Bronchial epithelial cell (primary cell): ENCODE measurements at places on chromosomes 1 and 21.

- peak; percentile 49 for DNase-seq
These were observed 1.2 kb upstream of the ARHGEF16 start for GRCh38 chr1:3453203-3453761.

DNA sequence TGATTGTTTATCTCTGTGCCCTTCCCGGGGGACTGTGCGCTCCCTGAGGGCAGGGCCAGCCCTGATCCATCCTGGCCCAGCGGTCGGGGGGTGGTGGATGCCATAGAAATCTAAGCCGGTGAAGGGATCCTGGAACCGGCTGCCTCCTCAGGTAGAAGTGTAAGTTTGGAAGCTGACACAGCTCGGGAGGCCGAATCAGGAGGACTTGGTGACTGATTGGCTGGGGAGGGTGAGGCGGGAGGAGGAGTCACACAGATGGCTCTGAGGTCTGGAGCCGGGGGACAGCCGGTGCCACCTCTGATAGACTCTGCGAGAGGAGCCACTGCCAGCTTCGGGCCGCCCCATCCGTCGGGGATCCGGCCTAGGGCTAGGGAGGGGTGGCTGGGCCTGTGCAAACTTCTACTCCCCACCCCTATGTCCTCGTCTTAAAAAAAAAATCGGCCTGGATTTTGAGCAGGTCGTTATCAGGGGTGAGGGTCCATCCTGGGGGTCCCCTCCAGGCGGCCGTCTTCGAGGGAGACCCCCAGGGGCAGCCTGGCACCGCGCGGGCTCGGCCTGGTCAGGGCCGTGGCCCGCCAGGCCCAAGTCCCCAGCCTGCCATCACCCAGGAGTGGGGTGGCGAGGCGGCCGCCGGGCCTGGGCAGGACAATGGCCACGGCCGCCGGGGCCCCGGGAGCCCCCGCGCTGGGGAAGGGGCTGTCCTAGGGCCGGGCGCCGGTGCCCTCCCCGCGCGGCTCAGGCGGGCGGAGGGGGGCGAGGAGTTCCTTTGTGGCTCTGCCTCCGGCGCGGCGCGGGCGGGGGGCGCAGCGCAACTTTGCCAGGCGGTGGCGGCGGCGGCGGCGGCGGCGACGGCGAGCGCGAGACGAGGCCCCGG lies 708 bp upstream of the ZNF362 start:
- DNase-seq, result peak; percentile 62

DNA sequence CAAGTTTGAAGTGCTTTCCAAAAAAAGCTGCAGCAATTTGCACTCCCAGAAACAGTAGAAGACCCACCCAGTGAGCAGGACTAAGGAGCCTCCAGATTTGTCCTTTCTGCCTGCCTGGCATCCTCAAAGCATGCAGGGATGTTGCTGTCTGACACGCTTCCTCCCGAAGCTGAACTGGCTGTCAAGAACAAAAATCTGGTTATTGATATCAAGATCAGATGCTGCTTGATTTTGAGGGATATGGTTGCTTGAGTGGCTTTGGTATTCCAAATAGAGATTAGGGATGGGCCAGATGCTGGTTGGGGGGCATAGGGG lies 143.3 kb downstream of the MRPS6 start:
- DNase-seq, result no peak

DNA sequence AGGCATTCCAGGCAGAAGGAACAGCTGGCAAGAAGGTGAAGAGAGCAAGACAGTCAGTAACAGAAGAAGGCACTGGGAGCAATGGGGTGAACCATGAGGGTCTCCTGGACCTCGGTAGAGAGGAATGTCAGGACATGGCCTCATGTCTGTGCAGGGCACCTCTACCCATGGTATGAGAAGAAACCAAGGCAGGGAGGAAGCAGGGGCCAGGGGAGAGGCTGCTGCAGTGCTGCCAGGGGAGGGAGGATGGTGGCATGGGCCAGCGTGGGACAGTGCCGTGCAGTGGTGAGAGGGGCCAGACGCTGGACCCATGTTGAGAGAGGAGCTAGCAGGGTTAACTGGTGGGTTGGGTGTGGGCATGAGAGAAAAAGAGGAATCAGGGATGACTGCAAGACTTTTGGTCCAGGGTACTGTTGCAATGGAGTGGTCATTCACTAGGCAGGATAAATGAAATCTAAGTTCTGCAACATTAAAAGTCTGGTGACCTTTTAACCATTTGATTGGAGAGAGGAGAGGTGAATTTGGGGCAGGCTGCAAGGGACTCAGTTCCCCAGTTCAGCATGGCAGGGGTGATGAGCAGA lies 577.6 kb downstream of the MATN1 start:
- no peak for DNase-seq

GRCh38 chr1:36198641-36199040 lies 25.6 kb upstream of the THRAP3 start:
- no peak for DNase-seq

DNA sequence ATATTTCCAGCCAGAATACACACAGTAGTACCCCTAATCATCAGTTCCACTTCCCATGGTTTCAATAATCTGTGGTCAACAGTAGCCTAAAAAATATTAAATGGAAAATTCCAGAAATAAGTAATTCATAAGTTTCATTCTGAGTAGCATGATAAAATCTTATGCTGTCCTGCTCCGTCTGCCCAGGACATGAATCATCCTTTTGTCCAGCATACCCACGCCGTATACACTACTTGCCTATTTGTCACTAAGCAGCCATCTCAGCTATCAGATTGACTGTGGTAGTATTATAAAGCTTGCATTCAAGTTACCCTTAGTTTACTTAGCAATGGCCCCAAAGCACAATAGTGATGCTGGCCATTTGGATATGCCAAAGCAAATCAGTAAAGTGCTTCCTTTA lies 118.7 kb downstream of the SLC5A9 start:
- DNase-seq, result peak; percentile 5

- peak; percentile 65 for DNase-seq
These were observed 59.0 kb upstream of the FGGY start for GRCh38 chr1:59237900-59238299.

- DNase-seq, result no peak
These were observed 7.5 kb downstream of the MNDA start for GRCh38 chr1:158838660-158839059.

- DNase-seq, result no peak
These were observed 90.0 kb downstream of the EDEM3 start for GRCh38 chr1:184664661-184665060.

GRCh38 chr1:7755448-7755847 lies 15.6 kb upstream of the VAMP3 start:
- DNase-seq, result no peak

DNA sequence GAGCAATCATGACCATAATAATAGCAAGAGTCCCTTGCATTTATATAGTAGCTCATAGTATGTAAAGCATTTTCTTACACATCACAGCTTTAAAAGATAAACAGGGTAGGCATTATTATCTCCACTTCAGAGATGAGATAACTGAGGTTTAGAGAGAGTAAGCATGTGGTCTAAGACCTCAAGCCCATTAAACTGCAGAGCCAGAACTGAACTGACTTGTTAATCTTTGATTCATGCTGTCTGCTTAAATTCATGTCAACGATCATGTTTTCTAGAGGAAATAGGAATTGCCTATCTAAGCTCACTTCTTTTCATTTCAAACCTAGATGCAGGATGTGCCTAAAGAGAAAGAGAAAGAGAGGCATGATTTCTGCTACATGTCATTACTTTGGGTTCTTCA lies 524.8 kb downstream of the PTPRC start:
- DNase-seq, result no peak

GRCh38 chr1:151356696-151357095 lies 9.6 kb upstream of the RFX5 start:
- DNase-seq, result no peak

DNA sequence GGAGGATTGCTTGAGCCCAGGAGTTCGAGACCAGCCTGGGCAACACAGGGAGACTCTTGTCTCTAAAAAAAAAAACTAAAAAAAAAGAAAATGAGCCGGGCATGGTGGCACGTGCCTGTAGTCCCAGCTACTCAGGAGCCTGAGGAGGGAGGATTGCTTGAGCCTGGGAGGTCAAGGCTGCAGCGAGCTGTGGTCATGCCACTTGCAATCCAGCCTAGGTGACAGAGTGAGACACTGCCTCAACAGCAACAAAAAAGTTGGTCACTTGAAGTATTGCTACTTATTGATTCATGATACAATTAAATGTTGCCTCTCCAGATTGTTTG lies 57.9 kb upstream of the CXADR start:
- no peak for DNase-seq

- no peak for DNase-seq
These were observed 6.8 kb downstream of the SLC5A9 start for GRCh38 chr1:48229317-48229716.

DNA sequence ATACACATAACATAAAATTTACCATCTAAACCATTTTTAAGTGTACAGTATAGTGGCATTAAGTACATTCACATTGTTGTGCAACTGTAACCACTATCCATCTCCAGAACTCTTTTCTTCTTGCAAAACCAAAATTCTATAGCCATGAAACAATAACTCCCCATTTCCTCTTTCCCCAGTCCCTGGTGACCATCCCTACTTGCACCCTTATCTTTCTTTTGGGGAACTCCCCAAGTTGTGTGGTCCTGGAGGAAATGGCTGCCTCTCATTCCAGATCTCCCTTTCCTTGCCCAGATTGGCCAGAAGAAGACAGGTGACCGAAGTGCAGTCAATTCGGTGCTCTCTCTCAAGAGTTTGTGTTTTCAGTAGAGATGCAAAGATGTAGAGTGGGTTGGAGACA lies 389.6 kb upstream of the C1orf87 start:
- DNase-seq, result no peak

- DNase-seq, result no peak
These were observed 4.8 kb upstream of the DNAJC28 start for GRCh38 chr21:33496345-33496744.

DNA sequence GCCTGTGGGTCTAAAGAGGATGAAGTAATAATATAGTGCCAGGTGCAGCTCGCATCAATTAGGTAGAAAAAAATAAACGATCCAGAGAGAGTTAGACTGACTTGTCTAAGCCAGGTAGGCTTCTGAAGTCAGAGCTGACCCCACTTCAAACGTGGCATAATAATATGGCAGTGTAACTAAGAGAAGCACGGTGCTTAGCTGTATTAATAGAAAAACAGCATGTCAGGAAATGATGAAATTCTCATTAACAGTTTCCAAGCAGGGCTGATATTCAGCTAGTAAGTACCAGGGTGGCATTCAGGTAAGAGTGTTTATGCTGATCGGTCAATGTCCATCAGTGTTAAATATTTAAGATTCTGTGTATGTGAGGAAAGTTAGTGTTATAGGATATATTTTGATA lies 145.8 kb upstream of the SAMSN1 start:
- no peak for DNase-seq

DNA sequence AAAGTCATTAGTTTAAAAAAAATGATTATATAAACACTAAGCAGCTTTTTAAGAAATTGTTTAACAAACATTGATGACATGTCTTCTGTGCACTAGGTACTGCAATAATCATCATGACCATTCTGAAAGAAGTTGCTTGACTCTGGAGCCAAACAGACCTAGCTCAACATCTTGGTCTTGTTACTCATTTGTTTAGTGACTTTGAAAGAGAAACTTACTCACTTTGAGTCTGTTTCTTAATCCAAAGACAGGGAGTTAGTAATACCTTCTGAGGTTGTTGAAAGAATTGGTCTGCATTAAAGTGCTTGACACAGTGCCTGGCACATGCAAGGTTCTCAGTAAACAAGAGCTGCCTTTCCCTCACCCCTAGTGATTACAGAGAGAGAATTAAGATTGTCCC lies 84.4 kb downstream of the SGIP1 start:
- DNase-seq, result no peak

DNA sequence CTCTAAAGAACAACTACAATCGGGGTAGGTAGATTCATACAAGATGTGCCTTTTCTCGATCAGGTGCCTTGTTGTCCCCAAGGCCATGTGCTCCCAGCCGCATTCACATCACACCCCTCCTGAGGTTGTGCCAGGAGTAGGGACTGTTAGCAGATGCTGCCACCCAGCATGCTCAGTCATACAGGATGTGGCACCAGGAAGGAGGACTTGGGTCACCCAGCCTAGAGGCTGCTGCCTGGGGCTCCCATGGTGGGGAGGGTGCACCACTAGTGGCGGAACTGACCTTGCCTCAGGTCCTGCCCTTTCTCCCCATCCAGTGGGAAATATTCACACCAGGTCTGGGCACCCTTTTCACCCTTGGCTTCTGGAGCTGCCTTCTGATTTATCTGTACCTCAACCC lies 8.3 kb downstream of the TEX35 start:
- no peak for DNase-seq

- DNase-seq, result peak; percentile 65
These were observed 117.0 kb downstream of the CD247 start for GRCh38 chr1:167401260-167401873.

DNA sequence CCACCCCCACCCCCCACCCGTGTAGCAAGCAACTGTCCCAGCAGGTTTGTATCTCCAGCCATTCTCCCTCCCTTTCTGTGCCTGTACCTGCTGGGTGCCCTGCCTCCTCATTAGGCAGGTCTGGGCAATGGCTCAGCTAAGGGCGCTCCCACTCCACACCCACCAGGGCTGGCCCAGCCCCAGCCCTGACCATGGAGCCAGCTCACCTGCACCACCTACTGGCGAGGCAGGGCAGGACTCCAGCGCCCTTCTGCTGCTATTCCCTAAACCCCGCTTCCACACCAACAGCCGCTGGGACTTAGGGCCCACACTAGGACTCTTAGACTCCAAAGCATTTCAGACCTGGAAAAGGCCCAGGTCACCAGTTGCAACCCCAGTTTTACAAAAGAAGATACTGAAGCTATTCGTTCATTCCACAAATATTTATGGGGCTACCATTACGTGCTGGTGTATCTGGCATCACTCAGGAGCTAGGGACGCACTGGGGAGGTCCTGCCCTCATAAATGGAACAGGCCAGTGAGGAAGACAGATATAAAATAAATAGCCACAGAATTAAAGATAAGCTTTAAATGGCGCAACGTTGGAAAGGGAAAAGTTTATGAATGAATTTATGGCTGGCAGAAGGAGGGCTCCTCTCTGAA lies 24.0 kb downstream of the PGLYRP3 start:
- DNase-seq, result peak; percentile 86

GRCh38 chr1:198934901-198935305 lies 296.1 kb downstream of the PTPRC start:
- peak; percentile 67 for DNase-seq

DNA sequence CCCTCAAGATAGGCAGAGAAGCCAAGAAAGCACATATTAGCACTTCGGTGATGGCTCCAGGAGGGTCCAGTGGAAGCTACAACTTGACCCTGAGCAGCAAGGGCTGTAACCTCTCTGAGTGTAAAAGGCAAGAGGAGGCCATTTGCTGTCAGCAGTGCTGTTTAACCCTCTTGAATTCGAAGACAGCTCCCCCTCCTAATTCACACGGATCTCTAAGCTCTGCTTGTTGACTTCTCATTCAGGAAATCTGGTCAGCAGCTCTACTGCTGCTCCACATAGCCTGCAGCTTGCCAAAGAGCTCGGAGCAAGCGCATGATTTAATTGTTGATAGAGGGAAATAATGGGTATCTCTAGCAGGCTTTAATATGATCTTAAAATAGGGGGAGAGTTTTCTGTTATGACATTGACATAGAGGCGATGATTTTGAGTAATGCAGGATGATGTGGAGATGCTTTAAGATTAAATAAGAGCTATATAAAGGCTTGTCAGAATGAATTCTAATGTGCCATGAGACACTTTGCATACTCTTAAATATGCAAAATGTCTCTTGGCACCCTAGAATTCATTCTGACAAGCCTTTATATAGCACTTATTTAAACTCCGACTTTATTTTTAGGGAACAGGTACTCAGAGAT lies 79.4 kb upstream of the USH2A start:
- DNase-seq, result no peak
